NCI-H446 (cell line): ENCODE measurements at places on chromosomes 4 and X.

- peak; percentile 8 for DNase-seq
Measured at GRCh38 chrX:72117636-72118210, 14.0 kb downstream of the RTL5 start.

GRCh38 chr4:96519291-96519690 lies 679.4 kb downstream of the PDHA2 start:
- no peak for DNase-seq

DNA sequence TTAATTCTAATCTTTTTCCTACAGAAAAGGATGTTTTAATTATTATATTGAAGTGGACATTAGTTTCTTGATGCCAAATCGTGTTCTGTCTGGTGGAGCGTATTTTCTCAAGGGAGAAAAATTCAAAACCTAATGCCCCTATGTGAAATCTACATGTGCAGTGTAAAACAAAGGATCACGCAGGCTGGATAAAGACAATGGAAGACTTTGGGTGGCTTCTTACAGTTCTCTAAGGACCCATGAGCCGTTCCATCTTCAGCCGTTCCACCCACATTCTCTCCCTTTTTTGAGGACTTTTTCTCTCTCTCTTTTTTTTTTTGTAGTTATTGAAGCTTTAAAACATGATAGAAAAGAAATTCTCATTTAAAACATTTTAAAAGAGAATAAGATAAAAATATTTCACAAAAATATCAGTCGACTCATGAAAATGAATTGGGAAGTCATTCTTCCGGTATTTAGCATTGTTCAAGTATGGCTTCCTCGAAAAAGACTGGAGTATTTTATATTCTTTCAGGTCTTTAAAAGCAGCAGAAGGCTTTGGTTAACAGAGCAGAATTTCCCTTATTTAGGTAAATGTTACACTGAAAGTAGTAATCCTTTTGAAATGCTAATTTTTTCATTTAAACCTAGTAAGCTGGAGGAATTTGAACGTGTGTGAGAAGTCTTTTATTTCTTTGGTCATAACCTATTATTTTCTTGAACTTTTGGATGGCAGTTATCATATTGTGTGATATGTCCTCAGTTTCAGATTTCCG lies 11.0 kb downstream of the TENM3 start:
- no peak for DNase-seq

DNA sequence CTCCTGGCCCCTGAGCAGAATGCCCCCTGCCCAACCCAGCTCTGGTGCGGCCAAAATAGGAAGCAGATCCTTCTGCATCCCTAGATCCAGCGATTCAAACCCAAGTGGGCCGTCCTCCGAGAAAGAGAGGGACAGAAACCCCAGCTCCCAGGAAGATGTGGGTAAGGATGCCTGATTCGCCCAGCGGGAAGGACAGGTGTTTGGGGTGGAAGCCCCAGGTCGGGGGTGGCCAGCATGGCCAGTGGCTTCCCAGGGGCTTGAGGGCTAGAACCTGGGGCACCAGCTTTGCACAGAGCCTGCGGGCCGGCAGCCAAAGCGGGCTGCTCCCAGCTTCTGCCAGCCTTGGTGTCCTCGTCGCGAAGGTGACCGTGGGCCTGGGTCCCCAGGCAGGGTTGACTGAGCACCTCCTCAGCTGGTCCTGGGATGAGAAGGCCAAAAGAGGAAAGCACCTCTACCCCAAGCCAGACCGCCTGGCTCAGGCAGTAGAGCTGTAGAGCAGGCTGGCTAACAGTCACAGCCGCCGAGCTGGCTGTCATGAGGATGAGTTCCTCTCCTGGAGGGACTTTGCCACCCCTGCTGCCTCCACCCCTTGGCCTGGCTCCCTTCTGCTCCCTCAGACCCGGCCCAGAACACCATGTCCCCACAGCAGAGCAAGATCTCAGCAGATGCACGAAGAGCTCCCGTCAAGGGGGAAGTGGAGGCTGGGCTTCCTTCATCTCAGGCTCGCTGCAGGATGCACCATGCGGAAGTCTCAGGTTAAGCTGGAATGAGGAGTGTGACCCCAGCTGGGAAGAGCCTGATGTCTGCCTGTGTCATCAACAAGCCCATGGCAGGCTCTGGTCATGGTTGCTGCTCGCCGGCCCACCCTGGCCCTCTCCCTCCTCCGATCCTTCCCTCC lies 59.9 kb downstream of the CPZ start:
- DNase-seq: no peak

DNA sequence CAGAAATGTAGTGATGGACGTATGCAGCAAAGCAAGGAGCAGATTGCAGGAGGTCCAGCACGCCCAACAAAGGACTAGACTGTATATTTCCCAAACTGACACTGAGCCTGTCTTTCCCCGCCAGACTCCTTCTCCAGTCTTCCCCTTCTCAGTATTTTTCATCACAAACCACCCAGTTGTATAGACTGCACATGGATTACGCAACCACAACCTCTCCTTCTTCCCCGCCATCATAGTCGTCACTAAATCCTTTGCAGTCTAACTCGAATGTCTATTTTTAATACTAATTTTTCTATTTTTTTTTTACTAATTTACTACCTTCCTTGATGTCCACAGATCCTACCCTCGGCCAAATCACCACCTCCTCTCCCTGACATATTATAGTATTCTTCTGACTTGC lies 105.4 kb downstream of the MTNR1A start:
- DNase-seq: no peak

DNA sequence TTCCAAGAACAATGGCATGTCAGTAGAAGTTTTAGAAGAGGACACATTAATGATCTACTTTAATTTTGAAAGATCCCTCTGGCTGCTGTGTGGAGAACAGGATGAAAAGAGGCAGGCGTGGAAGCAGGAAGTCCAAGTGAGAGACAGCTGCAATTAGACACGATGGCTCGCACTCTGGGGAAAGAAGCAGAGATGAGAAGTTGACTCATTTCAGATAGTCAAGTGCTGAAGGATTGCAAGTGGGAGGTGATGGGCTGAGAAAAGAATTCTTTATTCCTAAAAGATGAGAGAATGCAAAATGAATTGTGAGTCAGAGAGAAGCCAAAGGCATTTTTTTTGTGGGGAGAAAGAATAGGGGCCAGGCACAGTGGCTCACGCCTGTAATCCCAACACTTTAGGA lies 16.5 kb downstream of the RXFP1 start:
- no peak for DNase-seq

- no peak for DNase-seq
Measured at GRCh38 chr4:161247831-161248230, 916.0 kb downstream of the FSTL5 start.

- DNase-seq: no peak
Measured at GRCh38 chr4:25815586-25815985, 47.2 kb downstream of the SEL1L3 start.

DNA sequence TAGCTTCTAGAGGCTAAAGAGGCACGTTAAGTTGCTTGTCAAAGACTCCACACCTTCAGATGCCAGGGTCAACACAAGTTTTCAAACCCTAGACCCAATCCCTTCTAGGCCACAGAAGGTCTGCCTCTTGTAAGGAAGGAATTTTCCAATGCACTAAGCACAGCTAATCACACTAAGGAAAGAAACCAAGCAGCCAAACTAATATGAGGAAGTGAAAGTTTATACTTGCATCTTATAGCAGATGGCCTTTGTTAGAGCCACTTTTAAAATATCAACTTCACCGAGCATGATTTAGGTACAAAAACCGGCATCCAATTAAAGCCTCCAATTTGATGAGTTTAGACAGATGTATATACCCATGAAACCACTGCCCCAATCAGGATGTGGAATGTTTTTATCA lies 9.9 kb downstream of the FHL1 start:
- DNase-seq: no peak

DNA sequence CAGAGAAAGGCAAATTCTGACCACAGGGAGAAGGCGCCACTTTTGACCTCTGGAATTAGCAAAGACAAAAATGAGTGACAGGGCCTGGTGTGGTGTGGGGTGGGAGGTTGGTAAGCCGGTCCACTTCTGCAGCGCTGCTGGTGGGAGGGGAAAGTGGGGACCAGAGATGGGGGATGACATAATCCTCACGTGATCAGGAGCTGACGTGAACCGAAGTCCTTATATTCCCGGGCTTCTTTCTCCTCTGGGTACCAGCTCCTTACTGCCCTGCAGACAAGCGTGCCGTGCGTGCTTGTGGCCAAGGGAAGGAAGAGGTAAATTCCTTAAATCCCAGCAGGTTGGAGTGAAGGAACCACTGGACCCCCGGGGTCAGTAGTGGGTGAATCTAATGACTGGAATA lies at the start of gene TCEAL7:
TCEAL7 (plus strand) TSS at position 249 of the 400 bp plus-strand sequence. CDS start 1,165 bp downstream, outside the sequence.
- DNase-seq: no peak

GRCh38 chr4:151359576-151359975 lies 34.2 kb upstream of the SH3D19 start:
- no peak for DNase-seq

DNA sequence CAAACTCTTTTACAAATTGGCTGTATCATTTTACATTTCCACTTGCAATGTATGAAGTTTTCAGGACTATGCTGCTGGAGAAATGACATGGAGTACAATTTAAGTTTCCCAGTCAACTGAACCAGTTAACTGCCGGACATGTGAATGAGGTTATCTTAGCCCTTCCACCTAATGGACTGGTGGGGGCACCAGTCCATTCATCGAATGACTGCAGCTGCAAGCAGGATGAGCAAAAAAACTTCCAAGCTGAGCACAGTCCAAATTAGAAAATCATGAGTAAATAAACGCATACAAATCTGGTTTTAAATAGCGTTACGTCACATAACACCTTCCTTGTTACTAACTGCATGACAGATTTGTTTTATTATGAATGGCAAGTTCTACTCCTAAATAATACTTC lies 1131.5 kb downstream of the PCDH18 start:
- DNase-seq: no peak

DNA sequence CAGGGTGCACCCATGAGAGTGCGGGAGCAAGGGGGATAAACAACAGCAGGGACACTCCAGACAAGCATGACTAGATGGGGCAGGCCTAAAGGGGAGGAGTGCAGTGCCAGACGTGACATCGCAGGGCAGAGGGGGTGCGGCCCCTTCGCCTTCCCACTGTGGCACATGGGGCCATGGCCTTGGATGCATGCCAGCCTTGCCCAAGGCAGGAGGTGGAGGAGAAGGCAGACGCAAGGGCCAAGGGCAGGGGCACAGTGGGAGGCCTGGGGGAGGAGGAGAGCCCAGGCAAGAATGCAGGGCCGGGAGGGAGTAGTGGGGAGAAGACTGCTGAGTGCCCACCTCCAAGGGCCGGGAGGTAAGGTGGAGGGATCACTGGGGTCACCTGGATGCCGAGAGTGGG lies 21.6 kb downstream of the PNMA6E start:
- no peak for DNase-seq

DNA sequence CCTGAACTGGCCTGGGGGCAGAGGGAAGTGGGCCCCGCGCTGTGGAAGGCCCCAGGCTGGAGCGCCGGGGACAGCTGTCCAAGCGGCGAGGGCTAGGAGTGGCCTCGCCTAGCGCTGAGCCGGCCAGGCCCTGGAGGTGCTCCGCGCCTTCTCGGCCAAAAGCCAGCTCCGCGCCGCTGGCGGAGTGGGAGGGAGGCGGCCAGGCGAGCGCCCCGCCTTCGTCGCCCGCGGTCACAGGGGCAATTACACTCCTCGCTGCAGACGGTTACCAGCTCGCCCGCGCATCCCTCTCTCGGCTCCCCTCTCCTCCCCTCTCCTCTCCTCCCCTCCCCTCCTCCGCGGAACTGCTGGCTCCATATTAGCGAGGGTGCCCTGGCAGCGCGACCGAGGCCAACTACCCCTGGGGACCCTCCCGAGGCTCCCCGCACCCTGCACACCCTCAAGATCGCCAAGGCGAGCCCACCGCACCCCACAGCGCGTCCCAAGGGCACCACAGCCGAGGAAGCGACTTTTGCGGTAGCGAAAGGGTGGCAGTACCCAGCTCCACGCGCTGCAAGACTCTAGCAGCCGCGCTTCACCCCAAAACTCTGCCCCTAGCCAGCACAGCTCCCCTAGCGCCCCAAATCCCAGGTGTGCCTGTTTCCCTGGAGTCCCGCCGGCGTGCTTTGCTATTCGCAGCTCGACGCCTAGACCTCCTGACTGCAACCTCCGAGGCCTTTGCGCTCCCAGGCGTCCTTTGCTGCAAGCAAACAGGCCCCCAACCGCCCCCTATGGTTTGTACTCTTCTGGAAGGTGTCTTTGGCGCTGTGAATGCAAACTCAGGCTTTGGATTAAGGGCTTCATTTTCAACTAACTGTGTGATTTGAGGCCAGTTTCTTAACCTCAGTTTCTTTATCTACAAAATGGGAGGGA lies 91.4 kb downstream of the BCOR start:
- no peak for DNase-seq

DNA sequence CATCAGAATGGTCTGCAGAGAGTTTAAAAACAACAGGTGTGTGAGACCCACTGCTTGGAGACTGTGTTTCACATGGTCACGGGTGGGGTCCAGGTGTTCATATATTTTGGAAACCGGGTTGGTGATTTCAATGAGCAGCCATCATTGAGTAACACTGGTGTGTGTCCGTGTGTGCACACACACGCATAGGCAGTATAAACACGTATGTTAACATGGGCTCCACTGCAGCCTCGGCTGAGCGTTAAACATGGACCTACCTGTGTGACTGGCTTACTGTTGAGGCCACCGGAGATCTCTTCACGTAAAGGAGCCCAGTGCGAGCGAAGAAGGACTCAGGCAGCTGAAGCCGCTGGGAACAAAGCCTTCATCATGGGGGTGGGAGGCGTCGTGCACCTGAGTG lies 56.9 kb upstream of the TLR3 start:
- no peak for DNase-seq

- DNase-seq: no peak
Measured at GRCh38 chr4:35539404-35540055, 704.8 kb downstream of the ARAP2 start.

GRCh38 chr4:38605181-38605752 lies 58.7 kb upstream of the KLF3 start:
- no peak for DNase-seq

- no peak for DNase-seq
Measured at GRCh38 chr4:1959104-1959384, 49.7 kb downstream of the NELFA start.

DNA sequence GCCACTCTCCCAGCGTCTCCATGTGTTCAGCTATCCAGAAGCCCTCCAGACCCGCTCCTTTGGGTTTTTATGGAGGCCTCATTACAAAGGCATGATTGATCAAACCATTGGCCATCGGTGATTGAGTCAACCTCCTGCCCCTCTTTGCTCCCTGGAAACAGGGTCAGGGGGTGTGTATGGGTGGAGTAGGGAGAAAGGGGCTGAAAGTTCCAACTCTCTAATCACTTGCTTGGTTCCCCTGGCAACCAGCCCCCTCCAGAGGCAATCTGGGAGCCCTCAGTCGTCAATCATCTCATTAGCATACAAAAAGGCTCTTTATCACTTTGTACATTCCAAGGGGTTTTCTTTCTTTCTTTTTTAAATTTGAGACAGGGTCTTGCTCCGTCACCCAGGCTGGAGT lies 2.3 kb downstream of the TRIM2 start:
- DNase-seq: no peak

- no peak for DNase-seq
Measured at GRCh38 chrX:139158256-139158655, 372.3 kb upstream of the F9 start.
